ENCODE measurements at places on chromosomes 12 and 14. TPM values are rescaled to one million over a fixed set of nuclear protein-coding genes. Genes with fewer than 3 reads are reported as not detected.
A peak's percentile ranks its signal among the peaks of the same experiment; 100 is the strongest.

- peak; percentile 43 for DNase-seq
Measured at GRCh38 chr14:50001151-50001998, 108.5 kb downstream of the ARF6 start.

The WIF1 gene
- 0.46 TPM for total RNA-seq

DNA sequence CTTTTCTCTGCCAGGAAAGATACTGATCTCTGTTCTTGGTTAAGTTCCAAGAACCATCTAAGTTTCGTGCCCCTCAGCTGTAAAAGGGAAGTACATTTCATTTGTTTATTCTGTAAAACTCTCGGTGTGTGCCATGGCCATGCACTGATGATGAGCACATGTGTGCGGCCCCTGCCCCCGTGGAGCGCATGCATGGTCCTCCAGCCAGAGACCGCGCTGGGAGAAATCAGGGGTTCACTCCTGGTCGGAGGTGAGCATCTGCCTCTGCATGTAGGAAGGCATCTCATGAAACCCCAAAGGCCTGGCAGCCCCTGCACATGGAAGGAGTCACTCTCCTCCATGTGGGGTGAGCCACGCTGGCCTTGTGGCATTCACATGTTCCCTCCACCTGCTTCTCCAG is 102.5 kb upstream of the RTL1 start:
- no peak for DNase-seq

The GLIPR1 gene
- total RNA-seq = 0.79 TPM

GRCh38 chr14:59564366-59564765 is 12.2 kb downstream of the CCDC175 start:
- no peak for DNase-seq

GRCh38 chr14:66745078-66745477 is 237.1 kb downstream of the GPHN start:
- no peak for DNase-seq

DNA sequence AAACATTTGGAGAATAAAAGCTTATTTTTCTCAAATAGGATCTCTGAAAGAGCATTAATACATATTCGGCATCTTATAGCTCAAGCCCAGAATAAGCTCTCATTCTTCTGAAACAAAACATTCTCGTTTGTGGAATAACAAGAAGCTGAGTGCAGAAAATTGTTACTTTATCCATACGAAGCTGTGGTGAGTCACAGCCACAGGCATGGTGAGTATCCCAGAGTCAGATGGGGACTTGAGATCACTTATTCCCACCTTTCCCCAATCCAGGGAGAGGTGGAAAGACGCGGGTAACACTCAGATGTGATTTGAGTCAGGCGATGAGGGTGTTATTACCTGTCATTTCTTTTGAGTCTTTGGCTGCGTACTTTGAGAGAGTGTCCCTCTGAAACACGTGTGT is 214.6 kb upstream of the TMEM132C start:
- no peak for DNase-seq

The LMNTD1 gene
- not detected for total RNA-seq

The HSPB8 gene
- total RNA-seq = 6.9 TPM

- DNase-seq = no peak
Measured at GRCh38 chr14:88630565-88630964, 67.7 kb downstream of the ZC3H14 start.

DNA sequence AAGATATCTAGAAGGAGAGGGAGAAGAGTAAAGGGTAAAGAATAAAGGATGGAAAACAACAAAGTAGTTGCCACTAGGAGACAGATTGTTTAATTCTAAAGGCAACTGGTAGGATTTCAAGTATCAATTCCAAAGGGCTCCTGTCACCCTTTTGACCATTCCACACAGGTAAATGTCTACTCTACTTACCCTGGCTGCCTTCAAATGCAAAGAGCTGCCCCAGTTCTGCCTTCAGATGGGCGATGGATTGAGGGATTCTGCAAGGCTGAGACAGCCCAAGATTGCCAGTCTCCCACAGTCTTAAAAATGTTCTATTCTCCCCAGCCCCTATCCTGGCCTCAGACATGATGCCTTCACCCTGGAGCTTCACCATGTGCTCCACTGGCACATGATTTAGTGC is 11.4 kb downstream of the KRT76 start:
- no peak for DNase-seq

- no peak for DNase-seq
Measured at GRCh38 chr12:113297621-113298471, 37.1 kb downstream of the SLC8B1 start.

DNA sequence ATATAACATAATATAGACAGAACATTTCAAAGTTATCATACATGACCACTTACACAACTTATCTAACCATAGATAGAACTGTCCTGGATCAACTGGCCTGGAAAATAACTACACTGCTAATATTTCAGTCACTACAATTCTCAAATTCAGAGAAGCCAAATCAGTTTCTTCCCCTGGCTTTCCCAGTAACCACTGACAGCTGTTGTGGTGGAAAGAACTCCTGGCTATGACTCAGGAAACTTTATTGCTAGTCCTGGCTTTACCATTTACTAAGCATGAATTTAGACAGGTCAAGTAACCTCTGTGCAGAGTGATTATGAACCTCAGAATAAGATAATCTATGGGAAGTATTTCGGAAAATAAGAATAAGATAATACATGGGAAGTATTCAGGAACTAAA is 244.9 kb upstream of the DIO2 start:
- DNase-seq = no peak

GRCh38 chr14:105377555-105378182 is 20.7 kb upstream of the TEX22 start:
- DNase-seq = no peak
